Naive thymus-derived CD4-positive, alpha-beta T cell (primary cell): ENCODE measurements at places on chromosomes 3 and 15.
A peak's percentile ranks its signal among the peaks of the same experiment; 100 is the strongest.

DNA sequence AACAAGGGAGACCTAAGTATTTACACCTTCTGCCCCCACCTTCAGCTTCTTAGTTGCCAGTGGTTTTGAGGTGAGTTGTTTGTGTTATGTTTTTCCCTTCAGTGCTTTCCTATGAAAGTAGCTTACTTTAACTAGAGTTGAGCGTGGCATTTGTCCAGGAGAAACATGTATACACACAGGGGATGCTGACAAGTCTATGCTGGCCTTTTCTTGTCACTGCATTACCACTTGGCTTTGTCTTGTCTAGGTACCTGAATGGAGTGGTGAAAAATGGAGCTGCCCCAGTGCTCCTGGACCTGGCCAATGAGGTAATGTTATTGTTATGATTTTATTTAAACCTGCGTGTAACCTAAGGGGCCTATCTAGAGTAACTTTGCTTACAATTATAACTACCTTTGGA, 74.4 kb downstream of the CDIN1 start:
- no peak for DNase-seq

DNA sequence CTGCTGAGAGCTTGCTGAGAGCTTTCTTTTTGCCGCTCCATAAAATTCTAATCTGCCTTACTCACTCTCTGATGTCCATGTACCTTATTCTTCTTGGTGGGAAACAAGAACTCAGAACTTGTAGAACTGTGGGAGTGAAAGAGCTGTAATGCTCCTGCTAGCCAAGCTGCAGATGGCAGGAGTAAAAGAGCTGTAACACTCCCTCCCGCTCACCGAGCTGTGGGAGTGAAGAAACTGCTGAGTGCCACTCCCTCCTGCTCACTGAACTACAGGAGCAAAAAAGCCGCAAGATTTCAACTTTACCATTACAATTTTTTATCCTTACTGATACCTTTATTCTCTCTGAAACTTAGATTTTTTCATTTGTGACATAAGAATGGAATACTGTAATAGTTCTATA, 199.1 kb downstream of the SI start:
- no peak for DNase-seq

DNA sequence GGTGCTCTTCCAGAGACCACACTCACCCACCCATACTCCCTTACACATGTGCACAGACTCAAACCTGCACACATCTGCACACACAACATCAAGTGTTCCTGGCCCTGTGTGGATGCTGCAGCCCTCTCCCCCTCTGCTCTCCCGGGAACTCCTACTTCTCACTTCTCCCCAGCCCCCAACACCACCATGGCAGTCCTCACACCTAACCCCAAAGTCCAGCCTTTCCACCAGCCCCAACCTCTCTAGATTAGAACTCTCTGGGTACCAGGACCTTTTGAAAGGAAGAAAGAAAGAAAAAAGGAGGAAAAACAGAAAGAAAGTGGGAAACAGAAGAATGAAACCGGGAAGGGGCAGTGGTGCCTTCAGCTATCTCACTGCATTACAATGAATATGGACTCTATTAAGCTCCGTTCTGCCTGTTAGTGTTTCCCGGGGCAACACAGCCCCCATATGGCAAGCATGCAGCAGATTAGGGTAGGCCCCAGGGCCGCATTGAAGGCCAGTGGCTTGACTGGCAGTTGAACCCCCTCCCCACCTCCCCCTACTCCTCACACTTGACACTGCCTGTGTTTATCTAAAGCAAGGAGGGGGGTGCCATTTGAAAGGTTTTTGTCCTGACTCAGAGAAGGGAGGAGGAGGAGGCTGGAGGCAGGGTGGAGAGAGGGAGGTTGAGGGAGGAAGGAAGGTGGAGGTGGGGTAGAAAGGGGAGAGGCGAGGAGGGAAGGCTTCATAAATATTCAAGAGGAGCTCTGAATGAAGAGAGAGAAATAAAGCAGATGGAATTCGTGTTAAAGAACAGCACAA, 30.1 kb downstream of the BOC start:
- no peak for DNase-seq

DNA sequence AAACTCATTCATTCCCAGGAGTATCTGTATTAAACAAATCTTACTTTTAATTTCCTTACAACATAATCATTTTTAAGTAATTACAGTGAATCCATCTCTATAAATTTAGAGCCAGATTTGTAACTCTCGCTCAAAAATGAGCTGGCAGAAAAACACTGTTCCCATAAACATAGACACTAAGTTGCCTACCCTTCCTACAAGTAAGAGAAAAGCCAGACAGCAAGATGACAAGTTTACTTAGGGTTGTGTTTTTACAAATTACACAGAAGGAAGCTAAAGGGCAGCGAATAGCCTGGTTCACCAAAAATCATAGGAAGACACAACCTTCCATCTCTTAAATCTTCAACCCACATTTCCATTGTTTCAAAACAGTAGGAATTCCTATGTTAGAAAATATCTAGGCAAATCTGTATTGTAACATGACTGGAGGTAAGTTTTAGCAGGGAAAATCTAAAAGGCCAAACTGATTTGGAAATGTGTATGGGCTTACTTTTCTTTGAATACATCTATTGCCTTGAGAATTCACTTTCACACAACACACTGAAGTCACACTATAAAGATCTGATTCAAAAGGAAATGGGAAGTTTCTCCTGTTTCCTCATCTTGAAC, 21.7 kb downstream of the HERC1 start:
- DNase-seq = no peak

DNA sequence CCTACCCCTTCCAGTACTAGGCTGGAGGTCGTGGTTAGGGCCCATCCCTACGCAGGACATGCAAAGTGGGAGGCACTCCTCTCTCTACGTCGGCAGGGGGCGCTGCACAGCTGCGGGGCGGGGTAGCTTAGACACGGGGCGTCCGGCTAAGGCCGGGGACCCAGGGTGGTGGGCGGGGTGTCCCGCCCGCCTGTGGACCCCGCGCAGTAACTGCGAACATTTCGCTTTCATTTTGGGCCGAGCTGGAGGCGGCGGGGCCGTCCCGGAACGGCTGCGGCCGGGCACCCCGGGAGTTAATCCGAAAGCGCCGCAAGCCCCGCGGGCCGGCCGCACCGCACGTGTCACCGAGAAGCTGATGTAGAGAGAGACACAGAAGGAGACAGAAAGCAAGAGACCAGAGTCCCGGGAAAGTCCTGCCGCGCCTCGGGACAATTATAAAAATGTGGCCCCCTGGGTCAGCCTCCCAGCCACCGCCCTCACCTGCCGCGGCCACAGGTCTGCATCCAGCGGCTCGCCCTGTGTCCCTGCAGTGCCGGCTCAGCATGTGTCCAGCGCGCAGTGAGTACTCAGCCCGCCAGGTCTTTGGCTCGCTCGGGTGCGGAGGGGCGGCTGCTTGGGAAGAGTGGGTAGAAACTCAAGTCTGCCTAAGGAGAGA, at the start of gene IL12A:
Gene IL12A (plus strand): TSS at position 219 of the 655 bp plus-strand sequence.
- DNase-seq = peak; percentile 73

- no peak for DNase-seq
Measured at GRCh38 chr3:147313513-147313912, 92.8 kb downstream of the ZIC4 start.

DNA sequence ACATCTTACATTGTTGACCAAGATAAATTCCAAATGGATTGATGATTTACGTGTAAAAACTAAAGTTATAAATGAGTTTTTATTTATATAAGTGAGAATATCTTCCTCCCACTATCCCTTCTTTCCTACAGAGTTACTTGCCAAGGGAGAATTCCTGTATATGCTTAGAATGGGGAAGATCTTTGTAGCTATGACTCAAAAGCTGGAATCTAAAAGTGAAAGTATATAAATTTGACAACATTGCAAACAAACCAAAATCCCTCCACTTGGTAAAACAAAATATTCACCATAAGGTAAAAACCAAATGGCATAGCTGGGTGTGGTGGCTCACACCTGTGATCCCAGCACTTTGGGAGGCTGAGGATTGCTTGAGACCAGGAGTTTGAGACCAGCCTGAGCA, 52.7 kb upstream of the GCNT3 start:
- no peak for DNase-seq

DNA sequence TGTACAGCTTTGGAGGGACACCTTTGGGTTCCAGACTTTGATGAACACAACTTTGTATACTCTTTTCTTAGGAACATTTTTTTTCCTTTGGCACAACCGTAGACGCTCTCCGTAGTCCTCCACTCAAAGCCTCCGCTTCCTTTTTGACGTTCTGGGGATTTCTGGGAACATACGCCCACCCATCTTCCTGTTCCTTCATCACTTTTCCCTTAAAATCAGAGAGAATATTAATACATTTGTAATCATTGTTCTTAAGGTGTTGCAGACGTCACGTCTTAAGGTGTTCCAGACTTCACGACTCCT, 405 bp upstream of the SPG21 start:
- no peak for DNase-seq

DNA sequence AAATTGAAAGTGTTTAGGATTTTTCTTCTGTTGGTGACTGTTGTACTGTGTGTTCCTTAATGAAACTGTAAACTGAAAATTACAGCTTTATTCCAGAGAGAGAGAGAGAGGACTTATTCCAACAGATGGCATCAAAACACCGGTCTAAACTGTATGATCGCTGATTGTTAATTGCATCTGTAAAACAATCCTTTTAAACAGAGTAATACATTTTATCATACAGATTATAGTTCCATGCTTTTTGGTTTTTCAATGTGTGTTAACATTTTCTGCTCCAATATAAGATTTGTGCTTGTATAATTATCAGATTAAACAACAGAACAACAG, 289.7 kb upstream of the DNAJC19 start:
- no peak for DNase-seq

GRCh38 chr3:54296531-54296930, 174.2 kb downstream of the CACNA2D3 start:
- no peak for DNase-seq

GRCh38 chr15:62647202-62647842, 395.2 kb upstream of the TPM1 start:
- no peak for DNase-seq

- no peak for DNase-seq
Measured at GRCh38 chr15:67901922-67902321, 62.1 kb upstream of the RNU6-1 start.

DNA sequence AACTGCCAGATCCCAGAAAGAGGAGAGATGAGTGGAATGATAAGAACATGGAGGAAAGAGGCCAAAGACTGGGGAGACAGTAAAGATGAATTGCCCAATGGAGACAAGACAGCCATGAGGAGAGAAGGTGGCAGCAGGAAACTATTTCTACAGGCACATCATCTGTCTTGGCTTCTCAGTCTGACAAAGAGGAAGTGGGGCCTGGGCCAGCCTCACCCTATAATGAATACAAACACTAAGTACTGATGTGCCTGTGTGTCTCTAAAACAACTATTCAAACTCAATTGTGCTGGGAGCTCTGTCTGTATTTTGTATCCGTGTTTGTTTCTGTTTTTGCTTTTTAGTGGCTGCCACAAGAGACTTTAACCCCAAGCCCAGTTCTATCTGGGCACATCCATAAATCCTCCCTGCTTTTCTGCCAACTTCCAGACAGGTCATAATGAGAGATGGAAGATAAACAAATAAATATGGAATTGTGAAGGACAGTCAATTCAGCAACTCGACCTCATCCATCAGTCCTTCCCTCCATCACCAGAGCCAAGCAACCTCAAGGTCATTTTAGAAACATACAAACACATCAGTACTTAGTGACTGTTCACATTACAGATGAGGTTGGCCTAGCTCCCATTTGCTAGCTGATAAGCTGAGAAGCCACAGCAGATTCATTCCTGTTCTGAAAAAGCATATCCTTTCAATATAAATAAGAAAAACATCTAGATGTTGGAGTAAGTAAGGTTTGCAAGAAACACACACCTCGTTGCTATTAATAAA, 116.7 kb downstream of the CADPS start:
- no peak for DNase-seq

GRCh38 chr3:8631661-8632060, 12.9 kb downstream of the SSUH2 start:
- no peak for DNase-seq

DNA sequence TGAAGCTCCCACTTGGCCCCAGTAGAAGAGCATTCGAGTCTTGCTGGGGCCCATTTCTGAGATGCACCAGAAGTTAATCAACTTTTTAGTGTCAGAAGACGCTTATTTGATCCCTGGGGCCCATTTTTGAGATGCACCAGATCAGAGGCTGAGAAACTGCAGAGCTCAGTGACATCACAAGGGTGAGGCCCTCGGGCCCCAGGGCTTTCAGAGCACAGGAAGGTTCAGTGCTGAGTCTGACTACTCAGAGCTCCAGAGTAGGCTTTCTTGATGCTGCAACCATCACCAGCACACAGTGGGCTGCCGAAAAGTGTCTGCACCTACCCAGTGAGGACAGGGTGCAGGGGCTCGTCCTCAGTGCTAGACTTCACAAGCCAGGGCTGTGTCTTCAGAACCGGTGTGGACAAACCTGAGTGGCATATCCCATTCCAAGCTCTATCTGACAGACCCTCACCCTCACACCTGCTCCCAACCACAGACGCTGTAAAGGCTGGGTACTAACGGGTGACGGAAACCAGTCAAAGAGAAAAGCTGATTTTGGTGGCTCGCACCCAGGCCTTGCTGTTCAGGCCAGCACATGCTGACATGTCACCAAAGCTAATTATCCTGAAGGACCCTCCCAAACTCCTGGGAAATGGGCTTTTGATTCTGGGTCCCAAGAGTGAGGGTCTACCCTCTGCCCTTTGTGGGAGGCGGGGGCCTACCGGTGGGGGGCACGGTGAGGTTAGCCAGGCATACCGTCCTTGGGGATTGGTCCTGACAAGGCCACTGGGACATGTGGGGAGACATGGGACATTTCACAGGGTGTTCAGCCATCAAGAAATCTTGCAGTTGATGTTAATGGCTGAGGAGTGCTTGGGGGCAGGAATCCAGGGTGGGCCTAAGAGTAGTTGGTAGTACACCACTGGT, 83.0 kb downstream of the PDCD6IP start:
- no peak for DNase-seq

DNA sequence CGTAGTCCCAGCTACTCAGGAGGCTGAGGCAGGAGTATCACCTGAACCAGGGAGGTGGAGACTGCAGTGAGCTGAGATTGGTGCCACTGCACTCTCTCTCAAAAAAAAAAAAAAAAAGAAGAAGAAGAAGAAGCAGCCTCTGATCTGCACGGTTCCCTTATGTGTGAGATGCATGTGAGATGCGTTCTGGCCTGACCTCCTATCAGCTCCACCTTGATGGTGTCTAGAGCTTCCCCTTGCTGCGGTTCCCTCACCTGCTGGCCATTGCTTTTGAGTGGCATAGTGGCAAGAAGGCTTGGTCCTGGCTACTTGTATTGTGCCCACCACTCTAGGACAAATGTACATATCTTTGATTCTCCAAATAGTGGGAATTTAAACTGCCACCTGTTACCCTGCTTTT, 49.4 kb upstream of the CFAP161 start:
- DNase-seq = no peak

GRCh38 chr3:42067326-42067725, 23.8 kb upstream of the TRAK1 start:
- DNase-seq = no peak

GRCh38 chr15:65163041-65163440, 22.1 kb downstream of the CLPX start:
- no peak for DNase-seq

- no peak for DNase-seq
Measured at GRCh38 chr3:27914199-27914598, 192.1 kb upstream of the EOMES start.

DNA sequence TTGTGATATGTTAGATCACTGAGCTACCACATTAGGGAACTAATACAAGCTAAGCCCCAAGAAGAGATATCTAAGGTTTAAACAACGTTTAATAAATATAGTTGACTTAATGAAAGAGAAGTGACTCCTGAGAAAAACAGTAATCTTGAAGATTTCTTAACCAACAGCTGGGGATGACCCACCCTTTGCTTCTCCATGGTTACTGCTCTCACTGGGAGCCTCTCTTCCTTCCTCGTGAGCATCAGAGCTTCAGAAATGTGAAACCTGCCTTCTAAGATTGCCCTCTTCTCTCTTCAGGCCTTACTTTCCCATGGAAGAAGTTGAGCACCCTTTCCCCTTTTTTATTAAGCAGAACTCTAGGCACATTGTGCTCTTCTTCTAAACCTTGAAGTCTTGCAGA, 132.2 kb upstream of the NR2E3 start:
- no peak for DNase-seq
